RWPE2 (cell line): ENCODE measurements at places on chromosomes 11 and 22.

GRCh38 chr11:133467686-133468085 is 64.6 kb downstream of the OPCML start:
- DNase-seq, result no peak

DNA sequence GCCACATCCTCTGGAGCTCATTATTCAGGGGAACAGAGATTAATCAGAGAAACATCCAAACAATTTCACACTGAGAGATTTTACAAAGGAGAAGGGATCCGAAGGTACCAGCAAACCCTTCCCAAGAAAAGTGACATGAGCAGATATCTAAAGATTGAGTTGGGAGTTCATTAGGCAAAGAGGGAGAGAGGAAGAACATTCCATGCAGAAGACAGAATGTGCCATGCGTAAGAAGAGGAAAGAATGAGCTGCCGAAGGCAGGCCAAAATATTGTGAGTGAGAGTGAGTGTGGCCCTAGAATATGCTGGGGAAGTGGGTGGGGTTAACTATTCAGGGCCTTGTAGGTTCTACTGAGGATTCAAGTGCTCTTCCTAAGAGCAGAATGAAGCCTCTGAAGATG is 50.0 kb upstream of the LYVE1 start:
- DNase-seq, result no peak

DNA sequence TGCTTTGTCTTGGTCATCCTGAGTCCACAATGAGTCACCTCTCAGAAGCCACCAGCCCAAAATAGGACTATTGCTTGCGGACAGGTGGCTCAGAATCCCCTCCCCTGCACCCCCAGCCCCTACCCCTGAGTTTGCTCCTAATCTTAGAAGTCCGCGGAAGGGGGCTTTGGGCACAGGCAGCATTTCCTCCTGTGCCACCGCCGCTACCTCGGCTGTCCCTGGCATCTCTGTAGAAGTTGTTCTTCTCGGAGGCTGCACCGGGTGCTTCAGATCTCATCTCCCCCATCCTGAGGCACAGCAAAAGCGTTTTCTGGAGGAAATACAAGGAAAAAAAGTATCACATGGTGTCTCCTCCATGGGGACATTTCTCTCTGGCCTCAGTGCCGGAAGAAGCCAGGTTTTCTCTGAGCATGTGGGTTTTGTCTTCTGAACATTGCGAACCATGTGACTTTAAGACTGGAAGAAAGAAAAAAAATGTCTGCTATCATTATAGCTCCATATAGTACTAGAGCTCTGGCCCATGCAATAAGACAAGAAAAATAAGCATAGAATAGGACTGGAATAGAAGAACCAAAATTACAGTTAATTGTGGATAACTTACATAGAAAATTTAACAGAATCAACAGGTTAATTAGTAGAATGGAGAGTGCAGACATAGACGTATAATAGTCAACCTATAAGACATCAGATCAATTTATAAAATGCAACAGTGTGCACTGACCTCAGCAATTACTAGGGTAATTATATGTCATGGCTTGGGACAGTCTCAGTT is 63.2 kb downstream of the SHISAL1 start:
- DNase-seq, result no peak

DNA sequence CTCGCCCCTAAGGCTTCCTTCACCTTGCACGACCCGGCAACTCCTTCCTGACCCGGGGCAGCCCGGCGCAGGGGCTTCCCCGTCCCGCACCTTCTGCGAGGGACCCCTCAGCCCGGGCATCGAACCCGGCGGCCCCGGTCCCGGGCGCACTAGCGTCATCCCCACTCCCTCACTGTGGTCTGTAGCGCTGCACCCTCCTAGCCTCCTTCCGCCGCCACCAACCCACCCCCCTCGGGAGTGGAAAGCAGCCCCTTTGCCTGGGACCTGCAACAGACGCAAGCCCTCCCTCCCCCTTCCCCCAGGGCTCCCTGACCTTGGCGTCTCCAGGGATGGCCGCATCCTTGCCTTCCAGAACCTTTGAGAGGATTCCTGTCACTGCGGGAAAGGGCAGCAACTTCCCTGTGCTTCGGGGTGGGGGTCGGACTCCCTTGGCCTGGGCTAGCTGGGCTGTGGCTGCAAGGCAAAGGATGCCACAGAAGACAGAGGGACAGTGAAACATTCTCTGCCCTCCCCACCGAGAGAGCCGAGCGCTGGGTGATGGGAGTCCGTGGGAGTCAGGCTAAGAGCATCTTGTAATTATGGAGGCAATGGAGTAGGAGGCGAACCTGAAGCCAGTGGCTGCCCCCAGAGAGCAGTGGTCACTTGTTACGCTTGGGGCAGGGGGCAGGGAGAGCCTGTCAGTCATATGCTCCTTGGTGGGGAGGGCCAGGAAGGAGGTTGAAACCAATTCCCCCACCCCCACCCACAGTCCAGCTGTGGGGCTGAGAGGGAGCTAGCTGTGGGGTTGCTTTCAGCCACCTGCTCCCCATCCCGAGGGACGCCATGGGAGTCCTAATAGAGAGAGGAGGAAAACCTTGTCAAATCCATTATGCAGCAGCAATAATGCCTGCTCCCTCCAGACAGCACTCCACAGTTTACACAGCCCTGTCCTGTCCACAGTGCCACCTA is 920 bp downstream of the TMEM132A start:
- DNase-seq, result no peak

- no peak for DNase-seq
Measured at GRCh38 chr11:66443602-66444001, 5.0 kb upstream of the MRPL11 start.

DNA sequence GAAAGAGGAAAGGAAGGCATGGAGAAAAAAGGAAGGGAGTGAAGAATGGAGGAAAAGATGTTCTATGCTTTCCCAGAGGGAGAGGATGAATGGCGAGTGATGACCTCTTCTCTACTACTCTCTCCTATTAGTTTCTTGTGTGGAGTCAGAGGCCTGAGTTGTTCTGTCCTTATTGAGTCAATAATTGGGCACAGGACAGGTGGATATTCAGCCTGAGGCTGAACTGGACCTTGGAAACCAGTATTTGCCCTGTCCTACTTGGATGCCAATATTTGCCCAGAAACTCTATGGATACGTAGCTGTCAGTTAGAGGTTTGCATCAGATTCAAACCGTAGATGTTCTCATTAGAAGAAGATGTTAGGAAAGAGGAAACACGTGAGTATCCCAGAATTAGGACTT is 17.6 kb upstream of the SWAP70 start:
- no peak for DNase-seq

DNA sequence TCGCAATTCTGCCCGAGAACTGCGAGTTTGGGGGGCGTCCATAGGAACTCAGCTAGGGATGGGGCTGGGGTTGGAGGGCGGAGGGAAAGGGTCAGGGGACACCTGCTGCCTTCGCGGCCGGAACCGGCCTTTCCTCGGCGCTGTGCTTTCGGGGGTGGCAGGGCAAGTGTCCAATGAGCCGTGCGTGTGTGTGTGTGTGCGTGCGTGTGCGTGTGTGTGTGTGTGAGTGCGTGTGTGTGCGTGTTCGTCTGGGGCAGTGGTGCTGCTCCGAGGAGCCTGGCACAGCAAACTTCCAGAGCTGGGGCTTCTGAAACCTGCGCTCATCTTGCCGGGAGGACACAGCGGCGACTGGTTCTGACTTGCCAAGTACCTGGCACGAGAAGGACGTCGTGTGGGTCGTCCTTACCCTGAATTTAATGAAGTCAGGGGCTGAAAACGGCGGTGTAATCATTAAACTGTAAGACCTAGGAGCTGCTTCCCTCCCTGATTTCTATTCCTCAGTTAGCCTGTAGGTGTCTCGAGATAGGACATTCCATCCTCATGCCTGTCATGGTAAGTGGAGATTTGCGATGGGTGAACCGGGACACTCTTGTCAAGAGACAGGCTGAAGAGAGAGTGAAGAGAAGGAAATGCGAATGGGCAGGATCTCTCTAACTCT is 27.0 kb upstream of the AMOTL1 start:
- no peak for DNase-seq

- DNase-seq, result no peak
Measured at GRCh38 chr11:63911440-63911839, 5.5 kb downstream of the RCOR2 start.
